Kidney epithelial cell (primary cell): ENCODE measurements at places on chromosomes 5 and 9. TPM values are rescaled to one million over a fixed set of nuclear protein-coding genes. Genes with fewer than 3 reads are reported as not detected.

MAMDC2 gene
- total RNA-seq, result 12.2 and 13.4 TPM in 2 replicates

DNA sequence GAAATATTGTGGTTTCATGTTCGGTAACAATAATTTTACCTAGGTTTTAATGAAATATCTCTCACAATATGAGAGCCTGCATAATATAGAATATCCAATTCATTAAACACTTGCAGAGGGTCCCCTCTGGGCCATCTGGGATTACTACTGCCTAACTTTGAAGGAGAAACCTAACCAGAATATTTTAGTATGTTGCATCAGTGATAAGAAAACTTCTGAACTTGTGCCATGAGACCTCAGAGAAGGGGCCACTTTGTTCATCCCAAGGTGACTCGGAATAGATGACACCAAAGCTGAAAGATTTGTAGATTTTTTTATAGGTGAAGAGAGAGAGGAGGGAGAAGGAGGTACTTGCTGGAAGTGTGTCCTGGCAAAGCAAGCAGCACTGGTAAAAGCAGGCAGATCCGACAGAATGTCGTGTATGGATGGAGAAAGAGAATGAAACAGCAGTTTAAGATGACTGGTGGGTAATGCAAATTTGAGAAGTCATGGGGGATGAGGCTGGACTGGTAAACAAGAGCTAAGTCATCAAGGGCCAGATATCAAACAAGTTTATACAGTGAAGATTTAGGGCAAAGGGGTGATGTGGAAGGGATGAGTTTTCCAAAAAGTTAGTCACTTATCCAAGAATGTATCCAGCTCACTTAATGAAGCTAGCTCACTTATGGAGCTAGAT is 372.3 kb downstream of the ADGRV1 start:
- no peak for DNase-seq

GRCh38 chr9:137907776-137908175 is 30.2 kb downstream of the CACNA1B start:
- no peak for DNase-seq

GRCh38 chr5:83576341-83576740 is 104.8 kb downstream of the VCAN start:
- no peak for DNase-seq

GRCh38 chr5:8333977-8334376 is 465.0 kb downstream of the MTRR start:
- no peak for DNase-seq

GRCh38 chr5:173334808-173335207 is 6.6 kb upstream of the STC2 start:
- DNase-seq, result no peak

GRCh38 chr5:140840978-140841962 is at the start of gene PCDHA8:
Gene PCDHA8, plus strand, starts transcription at chr5:140841187. Its CDS starts 135 bp downstream, at chr5:140841322.
- no peak for DNase-seq

GRCh38 chr5:53488195-53488722 is 7.8 kb downstream of the FST start:
- DNase-seq, result no peak
